ENCODE measurements at places on chromosomes 6 and 20.

DNA sequence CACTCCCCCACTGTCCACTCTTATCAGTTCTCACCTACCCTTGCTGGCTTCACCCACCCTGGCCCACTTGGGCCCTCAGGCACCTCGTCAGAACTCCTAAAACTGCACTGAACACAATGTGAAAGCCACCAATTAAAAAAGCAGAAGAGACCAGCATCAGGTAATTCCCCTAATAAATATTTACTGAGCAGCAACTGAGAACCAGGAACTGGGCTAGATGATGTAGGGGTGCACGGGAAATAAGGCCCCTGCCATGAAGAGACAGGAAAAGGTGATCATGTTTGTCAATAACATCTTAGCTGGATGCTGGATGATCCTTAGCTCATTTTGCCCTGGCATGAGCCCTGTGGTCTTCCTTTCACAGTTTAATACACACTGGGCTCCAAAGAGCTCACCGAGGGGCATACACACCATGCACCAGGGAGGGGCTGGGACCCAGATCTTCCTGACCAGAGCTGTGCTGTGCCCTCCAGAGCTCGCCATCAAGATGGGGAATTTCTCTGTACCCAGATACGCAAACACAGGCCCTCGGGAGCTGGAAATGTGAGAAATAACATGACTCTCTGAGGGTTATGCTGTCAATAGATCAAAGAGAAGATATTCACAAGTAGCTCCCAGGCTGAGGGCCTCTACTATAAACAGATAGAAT is 113.6 kb upstream of the SLC22A16 start:
- no peak for DNase-seq

GRCh38 chr6:54135665-54136369 is 24.6 kb downstream of the MLIP start:
- peak; percentile 76 for DNase-seq

- no peak for DNase-seq
These were observed 169.9 kb downstream of the CD24 start for GRCh38 chr6:106804346-106805335.

DNA sequence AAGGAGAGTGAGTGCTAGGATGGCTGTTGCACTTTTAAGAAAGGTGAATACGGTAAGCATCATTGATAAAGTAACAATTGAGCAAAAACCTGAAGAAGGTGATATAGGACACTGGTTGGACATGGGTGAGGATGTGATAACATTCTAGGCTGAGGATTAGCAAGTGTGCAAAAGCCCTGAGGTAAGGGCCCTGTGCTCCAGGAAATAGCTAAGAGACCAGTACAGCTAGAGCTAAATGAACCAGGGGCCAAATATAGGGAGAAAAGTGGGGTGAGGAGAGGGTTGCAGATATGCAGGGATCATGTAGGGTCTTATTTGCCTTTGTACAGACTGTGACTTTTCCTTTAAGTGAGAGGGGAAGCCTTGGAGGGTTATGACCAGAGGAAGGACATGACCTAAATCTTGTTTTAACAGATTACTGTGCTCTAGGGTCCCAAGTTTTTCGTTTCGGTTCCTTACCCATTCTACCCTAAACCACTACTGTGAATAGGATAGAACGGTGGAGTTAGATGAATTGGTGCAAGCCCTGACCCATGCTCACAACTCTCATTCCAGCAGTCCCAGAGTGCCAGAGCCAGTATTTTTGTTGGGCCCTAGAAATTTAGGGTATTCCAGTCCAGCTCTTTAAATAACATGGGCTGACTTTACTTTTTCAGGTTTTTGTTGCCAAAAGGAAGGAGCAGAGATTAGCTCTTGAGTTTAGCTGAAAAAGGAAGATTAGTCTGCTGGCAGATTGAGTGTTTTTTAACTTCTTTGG is 10.7 kb downstream of the MAPK14 start:
- no peak for DNase-seq

DNA sequence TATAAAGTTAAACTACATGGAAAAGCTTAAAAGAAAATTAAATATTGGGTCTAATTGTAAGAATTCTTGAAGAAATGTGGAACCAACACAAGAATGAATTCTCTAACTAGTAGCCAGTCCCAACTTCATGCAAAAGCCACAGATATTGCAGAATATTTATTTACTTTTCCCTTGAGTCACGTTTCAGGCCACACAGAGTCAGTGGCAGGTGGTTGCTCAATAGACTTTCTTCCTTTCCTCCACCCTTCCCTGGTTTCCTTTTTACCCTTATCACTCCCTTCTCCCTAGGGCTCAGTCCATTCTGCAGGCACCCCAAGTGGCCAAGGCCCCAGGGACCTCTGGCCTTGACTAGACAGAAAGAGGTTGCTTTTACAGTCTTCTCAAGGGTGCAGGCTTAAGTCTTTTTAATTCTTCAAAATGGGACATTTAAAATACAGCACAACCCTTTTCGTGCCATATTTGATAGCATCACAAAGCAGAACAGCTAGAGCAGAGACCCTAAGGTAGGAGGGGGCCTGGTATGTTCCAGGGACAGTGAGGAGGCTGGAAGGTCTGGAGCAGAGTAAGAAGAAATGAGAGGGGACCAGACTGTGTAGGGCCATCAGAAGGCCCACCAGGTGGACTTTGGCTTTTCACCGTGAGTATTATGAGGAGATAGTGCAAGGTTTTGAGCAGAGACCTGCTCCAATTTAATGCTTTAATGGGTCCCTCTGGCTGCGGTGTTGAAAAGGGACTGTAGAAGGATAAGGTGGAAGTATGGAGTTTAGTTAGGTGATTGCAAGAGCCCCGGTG is 65.0 kb downstream of the HDDC2 start:
- DNase-seq = no peak

- DNase-seq = peak; percentile 2
These were observed 172.9 kb downstream of the LAMA2 start for GRCh38 chr6:129055796-129056195.

DNA sequence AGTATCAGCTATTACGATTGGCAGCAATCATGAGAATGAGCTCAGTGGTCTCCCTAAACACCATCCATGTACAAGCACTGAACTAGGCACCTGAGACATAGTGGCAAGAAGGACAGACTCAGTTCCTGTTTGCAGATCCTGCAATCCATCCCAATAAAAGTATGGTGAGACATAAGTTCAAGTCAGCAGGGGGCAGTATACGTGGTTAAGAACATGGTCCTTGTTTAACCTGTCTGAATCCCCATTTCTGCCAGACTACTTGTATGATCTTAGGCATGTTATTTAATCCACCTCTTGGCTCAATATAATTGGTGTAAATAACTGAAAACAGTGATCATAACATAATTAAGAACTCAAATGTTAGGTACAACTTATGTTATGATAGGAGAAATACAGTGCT is 33.2 kb upstream of the PNISR start:
- peak; percentile 10 for DNase-seq

GRCh38 chr6:77231438-77232305 is 231.6 kb downstream of the HTR1B start:
- peak; percentile 31 for DNase-seq

GRCh38 chr20:19330731-19331130 is 118.3 kb downstream of the SLC24A3 start:
- DNase-seq = no peak

GRCh38 chr6:6565488-6565887 is 23.0 kb upstream of the LY86 start:
- DNase-seq = no peak

DNA sequence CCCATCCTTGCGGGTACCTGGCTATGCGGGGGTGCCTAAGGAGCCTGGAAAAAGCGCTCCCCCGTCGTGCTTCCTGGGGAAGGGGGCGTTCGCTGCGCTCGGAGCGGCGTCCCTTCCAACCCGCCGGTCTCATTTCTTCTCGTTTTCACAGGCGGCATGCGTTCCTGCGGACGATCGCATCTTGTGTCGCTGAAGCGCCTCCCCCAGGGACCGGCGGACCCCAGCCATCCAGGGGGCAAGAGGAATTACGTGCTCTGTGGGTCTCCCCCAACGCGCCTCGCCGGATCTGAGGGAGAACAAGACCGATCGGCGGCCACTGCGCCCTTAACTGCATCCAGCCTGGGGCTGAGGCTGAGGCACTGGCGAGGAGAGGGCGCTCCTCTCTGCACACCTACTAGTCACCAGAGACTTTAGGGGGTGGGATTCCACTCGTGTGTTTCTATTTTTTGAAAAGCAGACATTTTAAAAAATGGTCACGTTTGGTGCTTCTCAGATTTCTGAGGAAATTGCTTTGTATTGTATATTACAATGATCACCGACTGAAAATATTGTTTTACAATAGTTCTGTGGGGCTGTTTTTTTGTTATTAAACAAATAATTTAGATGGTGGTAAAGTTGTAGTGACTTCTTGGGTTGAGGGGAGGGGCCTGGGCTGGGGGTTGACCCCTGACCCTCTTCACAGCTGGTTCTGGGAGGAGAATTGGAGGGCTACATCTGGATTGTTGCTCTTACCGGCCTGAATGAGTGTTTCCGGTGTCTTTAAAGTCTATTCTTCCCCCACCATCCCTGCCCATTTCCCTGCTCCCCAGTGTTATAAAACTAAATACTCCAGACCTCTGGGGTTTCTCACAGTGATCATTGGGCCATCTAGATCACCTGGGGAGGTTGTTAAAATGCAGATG is 1.1 kb downstream of the ID1 start:
- DNase-seq = no peak

- peak; percentile 49 for DNase-seq
These were observed 82.1 kb downstream of the KCNB1 start for GRCh38 chr20:49400410-49400809.

DNA sequence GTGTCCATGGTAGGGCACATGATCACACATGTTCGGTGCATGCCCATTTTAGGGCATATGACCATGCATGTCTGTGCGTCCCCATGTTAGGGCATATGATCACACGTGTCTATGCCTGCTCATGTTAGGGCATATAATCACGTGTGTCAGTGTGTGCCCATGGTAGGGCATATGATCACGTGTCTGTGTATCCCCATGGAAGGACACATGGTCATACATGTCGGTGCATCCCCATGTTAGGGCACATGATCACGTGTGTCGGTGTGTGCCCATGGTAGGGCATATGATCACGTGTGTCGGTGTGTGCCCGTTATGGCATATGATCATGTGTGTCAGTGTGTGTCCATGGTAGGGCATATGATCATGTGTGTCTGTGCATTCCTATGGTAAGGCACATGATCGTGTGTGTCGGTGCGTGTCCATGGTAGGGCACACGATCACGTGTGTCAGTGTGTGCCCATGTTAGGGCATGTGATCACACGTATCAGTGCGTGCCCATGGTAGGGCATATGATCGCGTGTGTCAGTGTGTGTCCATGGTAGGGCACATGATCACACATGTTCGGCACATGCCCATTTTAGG is 30.6 kb downstream of the YTHDF1 start:
- no peak for DNase-seq

DNA sequence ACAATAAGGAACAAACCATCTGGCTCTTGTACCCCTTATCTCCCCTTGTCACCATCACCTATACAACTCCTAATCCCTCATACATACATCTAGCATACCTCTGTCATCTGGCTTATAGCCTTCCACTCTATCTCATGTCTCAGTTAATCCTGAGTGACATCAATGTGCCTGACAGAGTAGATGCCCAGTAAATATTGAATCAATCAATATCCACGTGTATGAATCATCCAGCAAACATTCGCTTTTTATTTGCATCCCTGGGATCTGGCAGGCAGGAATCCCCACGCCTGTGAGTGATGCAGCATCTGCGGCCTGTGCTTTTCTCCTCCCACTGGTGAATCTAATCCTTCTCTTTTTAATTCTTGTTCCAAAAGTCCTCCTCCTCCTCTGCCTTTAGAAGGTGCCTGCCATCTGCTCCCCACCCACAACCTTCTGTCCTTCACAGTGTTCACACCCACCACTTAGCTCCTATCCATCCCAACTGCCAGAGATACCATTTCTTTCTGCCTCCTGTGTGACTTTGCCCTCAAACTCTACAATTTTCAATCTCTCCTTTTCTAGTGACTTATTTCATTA is 37.6 kb downstream of the ZNF391 start:
- DNase-seq = no peak

- DNase-seq = no peak
These were observed 45.0 kb downstream of the SLC17A5 start for GRCh38 chr6:73608761-73609160.

DNA sequence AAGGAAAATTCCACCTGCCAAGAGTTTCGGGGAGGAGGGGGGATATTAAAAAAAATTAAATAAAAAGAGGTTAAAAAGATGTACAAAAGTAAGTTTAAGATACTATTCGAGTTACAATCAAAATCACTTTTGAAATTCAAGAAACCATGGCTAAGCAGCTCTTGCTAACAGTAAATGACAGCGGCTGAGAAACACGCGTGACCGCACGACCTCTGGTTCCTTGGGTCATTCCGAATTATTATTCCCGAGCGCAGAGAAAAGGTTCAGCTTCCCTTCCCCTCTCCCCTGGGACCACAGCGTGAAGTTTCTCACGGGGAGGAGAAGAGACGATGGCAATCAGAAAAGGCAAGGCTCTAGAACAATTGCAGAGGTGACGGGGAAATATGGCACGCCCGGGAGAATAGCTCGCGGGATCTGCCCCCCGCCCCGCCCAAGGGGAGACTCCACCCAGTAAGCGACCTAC is 496 bp downstream of the TMEM242 start:
- DNase-seq = peak; percentile 83

DNA sequence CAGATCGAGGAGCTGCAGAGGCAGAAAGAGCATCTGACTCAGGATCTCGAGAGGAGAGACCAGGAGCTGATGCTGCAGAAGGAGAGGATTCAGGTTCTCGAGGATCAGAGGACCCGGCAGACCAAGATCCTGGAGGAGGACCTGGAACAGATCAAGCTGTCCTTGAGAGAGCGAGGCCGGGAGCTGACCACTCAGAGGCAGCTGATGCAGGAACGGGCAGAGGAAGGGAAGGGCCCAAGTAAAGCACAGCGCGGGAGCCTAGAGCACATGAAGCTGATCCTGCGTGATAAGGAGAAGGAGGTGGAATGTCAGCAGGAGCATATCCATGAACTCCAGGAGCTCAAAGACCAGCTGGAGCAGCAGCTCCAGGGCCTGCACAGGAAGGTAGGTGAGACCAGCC is 26.2 kb downstream of the C20orf173 start:
- no peak for DNase-seq
